ENCODE measurements at places on chromosomes 6 and 20.
A peak's percentile ranks its signal among the peaks of the same experiment; 100 is the strongest.

DNA sequence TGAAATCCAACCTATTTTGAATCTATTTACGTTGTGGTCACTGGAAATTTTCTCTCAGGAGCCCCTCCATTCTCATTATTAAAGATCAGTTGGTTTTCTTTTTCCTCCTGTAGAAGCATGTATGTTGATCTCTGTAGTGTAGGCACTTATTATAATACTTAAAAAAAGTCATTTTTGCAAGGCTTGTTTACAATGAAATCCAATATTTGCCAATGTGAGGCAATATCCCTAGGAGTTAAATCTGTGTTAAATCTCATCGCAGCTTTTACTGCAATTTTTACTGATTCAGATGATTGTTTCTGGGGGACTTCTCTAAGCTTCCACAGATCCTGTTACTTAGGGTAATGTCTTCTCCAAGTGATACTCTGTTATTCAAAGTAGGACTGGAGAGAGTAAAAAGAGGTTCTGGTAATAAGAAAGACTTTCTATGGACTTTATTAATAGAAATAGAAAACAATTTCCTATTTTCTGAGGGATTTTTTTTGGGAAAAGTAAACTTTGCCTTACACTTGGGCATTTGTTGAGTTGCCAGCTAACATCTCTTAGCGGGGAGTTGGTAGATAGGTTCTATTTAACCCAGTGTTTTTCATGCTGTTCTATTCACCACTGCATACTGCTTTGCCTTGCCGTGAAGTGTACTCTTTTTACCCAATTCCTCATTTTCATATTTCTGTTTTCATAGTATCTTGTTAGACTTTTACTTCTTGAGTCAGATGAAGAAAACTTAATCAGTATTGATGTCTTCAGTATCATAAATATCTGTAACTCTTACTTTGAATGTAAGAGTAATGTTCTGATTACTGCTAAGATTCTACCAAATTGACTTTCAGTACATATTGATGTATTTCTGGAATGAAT, 48.6 kb downstream of the CDKAL1 start:
- no peak for DNase-seq

- DNase-seq: no peak
Observed at GRCh38 chr20:56195946-56196345, 52.6 kb upstream of the MC3R start.

- DNase-seq: no peak
Observed at GRCh38 chr6:153015094-153015640, 12.7 kb upstream of the MTRF1L start.

DNA sequence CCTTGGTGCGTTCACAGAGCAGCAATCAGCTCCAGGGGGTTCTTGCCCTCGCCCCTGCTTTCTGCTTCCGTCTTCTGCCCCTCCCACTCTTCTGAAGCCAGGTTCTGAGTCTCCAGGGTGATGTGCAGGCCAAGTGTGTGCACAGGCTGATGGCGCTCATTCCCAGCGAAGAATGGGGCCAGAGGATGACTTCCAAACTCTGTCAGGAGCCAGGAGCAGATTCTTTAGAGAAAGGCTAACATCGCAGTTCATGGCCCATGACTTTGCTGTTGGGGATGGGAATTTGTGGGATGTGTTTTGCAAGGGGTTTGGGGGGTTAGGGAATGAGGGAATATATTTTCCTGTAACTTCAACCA, 56.1 kb upstream of the CCN6 start:
- no peak for DNase-seq

GRCh38 chr6:84392261-84392660, 164.8 kb upstream of the CEP162 start:
- no peak for DNase-seq

DNA sequence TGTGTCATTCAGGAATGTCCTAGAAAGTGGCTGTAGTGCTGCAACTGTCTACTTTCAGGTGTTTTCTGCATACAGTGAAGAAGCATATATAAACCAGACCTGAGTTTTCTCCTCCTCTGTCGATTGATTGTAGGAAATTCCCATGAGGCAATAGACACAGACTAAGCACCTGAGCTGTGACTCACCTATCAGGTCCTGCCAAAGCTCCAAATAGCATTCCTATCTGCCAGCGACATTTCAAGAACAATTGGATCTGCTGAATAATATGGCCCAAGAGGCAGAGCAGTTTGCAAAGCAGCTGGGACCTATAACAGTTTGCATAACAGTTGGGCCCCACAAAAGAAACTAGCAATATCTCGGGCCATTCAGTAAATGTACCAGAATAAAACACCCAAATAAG, 360.4 kb downstream of the HAO1 start:
- no peak for DNase-seq

GRCh38 chr6:7515363-7515762, 26.1 kb upstream of the DSP start:
- DNase-seq: no peak

DNA sequence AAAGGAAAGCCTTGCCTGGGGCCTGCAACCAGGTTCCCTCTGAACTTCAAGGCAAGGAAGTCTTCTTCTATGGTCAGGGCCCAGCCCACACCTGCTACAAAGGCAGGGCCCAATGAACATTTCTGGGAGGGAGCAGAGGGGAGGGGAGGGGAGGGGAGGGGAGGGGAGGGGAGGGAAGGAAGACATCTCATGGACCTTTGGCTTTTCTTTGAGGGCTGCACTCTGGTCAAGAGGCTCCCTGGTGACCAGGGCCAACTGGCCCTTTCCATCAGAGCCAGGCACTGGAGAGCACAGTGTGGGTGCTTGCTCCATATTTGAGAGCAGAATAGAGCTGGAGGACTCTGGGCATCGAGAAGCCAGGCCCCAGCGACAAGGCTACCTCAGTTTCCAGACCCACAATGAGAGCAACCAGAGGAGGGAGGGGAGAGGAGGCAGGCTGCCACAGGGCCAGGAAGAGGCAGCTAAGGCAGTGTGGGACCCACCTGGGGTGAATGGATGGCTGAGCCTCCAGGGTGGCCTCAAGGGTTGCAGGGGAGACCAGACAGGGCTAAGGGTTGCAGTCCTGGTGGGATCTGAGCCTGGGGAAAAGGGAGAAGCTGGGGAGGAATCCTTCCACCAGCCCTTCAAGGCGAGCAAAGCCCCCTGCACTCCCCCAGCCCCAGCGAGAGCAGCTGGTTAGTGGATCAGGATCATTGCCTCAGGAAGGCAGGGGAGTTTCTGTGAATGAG, 84.8 kb downstream of the MRPL14 start:
- no peak for DNase-seq

DNA sequence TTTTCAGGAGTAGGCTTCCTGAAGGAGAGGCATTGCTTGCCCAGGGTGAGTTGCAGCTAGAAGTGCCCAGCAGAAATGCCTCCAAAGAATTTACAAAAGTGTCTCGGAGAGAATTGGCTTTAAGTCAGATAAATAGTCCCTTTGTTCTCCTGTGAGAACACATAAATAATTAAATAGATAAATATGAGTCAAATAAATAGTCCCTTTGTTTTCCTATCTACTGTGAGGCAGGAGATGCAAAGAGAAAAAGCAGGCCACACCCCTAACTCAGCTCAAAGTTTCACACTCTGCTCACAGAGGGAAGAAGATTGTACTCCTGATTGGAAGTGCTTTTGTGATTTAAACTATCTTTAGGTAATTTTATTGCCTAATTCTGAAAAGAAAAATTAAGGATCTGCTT, 180.7 kb upstream of the PRSS16 start:
- no peak for DNase-seq

GRCh38 chr6:34496103-34496685, 30.3 kb downstream of the PACSIN1 start:
- no peak for DNase-seq

DNA sequence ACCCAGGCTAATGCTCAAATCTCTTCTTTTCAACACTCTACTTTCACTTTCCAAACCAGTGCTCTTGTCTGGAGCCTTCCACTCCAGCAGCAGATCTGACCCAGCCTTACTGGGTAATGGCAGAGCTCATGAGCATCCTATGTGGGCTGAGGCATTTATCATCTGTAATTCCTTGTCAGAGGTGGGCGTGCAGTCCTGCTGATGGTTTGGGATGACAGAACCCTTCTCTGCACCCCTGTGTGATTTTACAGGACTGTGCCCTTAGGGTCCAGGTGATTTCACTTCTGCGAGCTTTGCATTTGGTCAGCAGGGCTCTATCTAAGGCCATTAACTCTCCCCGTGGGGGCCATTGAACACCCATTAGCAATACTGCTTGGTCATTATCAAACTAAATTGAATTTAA, 55.4 kb downstream of the LAMA4 start:
- no peak for DNase-seq

GRCh38 chr6:15026832-15027231, 219.0 kb upstream of the JARID2 start:
- DNase-seq: no peak

DNA sequence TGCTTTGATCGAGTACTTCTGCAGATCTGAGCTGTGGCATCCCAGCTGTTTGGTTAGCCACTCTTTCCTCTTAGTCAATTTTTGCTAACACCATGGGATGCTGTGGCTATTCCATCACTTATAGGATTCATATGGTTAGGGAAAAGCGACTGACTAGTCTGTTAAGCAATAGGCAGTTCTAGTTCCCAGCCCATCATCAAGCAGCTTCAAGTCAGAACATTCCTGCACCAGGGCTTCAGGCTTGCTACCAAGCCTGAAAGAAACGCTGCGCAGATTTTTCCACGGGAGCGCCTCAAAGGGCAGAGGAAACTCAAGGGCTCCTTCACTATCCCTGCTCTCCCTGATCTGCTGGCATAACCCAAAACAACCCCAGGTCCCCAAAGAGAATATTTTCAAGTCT, 159.8 kb upstream of the SUPT3H start:
- DNase-seq: no peak

DNA sequence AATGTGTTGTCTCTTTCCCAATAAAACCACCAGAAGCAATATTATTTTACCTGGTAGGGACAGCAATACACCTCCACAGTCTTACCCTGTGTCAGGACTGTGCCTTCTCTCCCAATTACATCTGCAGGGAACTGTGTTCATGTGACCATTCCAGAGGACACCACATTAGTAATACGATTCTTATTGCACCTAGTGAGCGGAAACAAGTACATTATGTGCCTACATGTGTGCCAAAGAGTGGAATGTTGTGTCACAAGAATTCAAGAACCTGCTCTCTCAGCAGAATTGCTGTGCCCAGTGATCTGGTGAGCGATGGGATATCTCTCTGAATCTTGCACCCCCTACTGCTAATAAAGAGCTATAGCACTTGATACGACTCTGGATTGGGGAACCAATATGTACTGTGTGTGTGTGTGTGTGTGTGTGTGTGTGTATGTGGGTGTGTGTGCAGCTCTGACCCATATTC, 57.4 kb upstream of the FOXC1 start:
- DNase-seq: no peak

DNA sequence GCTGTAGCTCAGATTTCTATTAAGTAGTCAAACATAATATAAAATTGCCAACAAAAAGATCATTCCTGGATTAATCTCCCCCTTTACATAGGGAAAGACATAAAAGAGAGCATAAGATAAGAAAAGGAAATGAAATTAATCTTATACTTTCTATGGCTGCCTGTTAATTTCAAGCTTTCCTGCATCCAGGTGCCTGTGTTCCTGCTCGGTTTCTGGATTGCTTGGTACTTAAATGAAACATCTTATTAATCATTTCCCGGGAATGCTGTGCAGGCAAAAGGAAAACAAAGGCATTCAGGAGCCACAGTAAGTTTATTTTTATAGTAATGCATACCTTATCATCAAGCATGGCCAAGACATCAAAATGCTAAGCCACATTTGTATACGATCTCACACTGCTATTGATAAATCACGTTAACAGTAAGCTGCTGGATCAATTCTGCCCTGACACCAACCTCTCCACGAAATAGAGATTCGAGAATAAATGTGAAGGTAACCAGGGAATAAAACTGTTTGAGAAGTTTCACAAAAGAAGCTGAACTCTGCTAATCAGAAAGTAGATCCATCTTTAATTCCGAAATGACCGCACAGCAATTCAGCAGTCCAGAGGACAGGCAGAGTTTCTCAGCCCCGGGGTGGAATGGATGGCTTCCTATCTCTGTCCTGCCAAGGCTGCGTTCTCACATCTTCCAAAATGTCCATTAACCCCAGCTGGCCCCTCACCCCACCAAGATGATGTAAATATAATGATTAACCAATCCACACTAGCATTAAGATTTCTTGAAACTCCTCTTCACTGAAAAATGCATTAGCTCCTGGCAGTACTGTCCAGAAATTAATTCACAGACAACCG, 32.6 kb upstream of the APCDD1L start:
- DNase-seq: no peak

- peak; percentile 27 for DNase-seq
Observed at GRCh38 chr6:33014841-33015634, 5.6 kb upstream of the HLA-DOA start.

- no peak for DNase-seq
Observed at GRCh38 chr20:52001999-52002666, 189.4 kb downstream of the ZFP64 start.

- peak; percentile 10 for DNase-seq
Observed at GRCh38 chr6:110944681-110945151, 13.8 kb upstream of the GTF3C6 start.

GRCh38 chr20:33552519-33552918, 62.6 kb downstream of the CBFA2T2 start:
- no peak for DNase-seq

- no peak for DNase-seq
Observed at GRCh38 chr6:106247733-106248132, 77.8 kb downstream of the ATG5 start.

- DNase-seq: no peak
Observed at GRCh38 chr6:27593861-27594260, 121.0 kb upstream of the ZNF184 start.

GRCh38 chr6:42388046-42388445, 63.7 kb downstream of the TRERF1 start:
- no peak for DNase-seq

DNA sequence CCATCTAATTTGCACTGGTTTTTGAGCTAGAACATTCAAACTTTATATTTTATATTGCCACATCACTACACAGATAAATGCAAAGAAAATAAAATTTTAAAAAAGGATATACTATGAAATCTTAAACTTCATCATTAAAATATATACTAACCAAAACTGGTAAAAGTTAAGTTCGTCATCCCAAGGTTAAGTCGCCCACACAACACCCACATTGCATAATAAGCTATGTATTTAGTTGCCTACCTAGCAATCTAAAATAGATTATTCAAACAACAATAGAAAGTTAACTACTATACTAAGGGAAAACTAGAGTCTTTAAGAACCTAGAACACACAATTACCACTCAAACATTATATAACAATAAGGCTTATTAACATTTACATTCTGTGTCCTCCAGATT, 24.5 kb downstream of the PDE10A start:
- DNase-seq: no peak

GRCh38 chr6:131654326-131654725, 17.2 kb downstream of the ENPP3 start:
- no peak for DNase-seq

DNA sequence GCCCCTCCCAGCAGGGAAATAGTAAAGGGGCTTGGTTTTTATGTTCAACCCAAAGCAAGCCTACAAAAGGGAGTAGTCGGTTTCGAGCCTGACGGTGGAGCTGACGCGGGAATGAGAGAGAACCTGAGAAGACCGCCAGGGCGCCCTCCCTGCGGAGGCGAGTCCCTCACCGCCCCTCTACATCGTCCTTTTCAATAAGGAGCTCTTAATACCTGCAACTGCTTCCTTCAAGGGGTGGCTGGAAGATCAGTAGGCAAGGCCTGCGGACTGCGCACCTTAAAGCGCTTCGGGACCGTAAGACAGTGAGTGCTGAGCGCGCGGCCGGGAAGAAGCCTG, 709 bp upstream of the ZNF76 start:
- DNase-seq: peak; percentile 10

Measured in stimulated activated CD4-positive, alpha-beta T cell treated with anti-CD3 and anti-CD28 coated beads, Interleukin-1b, Interleukin-23, amount 100 ng/mL, for 24 hours (primary cell).